ENCODE measurements at places on chromosomes 1 and 21.
A peak's percentile ranks its signal among the peaks of the same experiment; 100 is the strongest.

- DNase-seq: no peak
Observed at GRCh38 chr1:150186789-150187559, 37.3 kb downstream of the PLEKHO1 start.

DNA sequence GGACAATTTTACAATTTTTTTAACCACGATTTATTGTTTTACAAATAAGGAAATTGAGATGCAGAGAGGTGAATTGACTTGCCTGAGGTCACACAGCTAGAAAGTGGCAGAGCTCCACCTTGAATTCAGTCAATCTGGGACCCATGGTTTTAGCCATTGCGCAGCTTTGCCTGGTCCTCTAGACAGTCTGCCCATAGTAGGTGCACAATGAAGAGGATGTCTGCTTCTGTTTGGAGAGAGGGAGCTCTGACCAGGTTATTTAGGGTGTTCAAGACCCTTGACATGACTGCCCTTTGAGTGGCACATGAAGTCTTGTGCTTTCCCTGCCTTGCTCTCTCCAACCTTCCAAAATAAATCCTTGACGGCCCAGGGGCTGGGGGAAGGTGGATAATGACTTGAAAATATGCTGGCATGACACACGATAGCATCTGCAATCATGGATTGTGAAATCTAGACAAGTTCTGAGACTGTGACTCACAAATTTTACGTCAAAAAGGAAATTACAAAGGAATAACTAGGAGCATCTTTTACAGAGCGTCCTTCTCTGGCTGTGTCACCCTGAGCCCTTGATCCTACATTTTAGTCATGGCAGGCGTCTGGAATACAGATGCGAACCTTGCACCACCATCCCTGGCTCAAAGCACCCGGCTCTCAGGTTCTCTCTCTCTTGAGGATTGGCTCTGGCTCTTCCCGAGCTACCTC, 26.2 kb upstream of the ID3 start:
- DNase-seq: no peak

- DNase-seq: no peak
Observed at GRCh38 chr1:112710586-112710985, 3.7 kb upstream of the RHOC start.

GRCh38 chr1:80989455-80989854, 811.3 kb upstream of the ADGRL2 start:
- DNase-seq: no peak

DNA sequence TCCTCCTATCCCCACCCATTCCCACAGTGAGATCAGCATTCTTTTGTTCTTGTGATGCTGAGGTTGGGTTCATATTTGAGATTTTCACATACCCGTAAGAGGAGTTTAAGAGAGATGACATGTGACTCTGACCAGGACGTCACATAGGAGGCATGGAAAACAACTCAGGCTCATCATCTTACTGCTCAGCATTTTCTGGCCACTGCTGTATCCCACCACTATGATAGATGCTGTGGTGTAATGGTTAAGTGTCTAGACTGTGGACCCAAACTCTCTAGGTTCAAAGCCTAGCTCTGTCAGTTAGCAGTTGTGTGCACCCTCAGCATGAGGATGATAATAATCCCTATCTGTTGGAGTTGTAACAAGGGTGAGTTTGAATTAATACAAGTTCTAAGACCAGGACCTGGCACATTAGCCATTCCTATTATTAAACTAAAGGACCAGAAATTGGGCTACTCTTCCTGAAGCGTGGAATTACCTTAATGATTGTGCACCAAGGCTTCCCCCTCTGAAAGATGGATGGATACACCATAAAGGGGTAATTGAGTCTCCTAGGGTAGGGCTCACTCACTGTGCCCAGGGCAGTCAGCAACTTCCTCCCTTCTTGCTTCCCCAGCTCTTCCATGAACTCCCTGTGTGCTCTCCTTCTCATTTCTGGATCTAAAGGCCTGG, 40.9 kb downstream of the LGR6 start:
- DNase-seq: no peak

DNA sequence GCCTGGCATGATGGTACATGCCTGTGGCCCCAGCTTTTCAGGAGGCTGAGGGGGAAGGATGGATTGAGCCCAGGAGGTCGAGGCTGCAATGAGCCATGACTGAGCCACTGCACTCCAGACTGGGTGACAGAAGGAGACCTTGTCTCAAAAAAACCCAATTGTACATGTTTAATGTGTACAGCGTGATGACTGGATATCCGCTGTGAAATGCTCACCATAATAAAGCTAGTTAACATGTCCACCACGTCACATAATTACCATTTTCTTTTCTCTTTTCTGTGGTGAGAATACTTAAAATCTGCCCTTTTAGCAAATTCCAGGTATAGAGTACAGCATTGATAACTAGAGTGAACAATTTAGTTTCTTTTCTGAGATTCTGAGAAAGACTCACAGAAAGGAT, 24.0 kb downstream of the TMPRSS2 start:
- no peak for DNase-seq

GRCh38 chr21:45293726-45294401, 6.2 kb upstream of the POFUT2 start:
- DNase-seq: peak; percentile 76

- DNase-seq: no peak
Observed at GRCh38 chr1:14541348-14541747, 57.1 kb upstream of the KAZN start.

DNA sequence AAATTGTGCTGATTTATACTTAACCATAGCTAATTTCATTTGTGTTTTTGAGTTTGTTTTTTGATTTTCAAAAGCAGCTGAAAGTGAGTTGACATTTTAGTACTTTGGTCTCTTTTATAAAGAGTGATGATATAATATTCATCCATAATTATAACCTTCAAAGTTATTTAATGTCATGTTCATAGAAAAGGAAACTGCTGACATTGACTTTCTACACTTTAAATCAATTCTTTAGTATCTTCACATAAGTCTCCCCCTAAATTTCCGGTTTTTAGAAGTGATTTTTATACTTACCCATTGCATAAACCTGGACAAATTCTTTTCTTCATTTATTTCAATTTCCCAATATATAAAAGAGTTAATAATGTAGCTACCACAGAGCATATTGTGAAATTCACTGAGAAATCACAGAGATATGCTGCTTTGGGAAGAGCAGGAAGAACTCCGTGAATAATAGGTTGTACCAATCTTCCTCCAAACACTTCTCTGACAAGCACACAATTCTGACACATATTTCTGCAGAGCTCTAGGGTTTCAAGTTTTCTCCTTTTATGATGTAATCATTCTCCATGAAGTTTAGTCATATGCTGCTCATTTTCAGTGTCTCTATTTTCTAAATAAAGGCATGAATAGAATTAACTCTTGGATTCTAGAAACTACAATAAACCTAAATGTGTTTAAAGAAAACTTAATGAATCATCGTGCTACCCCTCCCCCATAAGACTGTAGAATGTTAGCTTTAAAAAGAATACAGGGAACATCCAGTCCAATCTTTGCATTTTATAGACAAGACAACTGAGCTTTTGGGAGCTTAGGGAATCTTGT, 25.6 kb upstream of the CDC42BPA start:
- DNase-seq: no peak

- no peak for DNase-seq
Observed at GRCh38 chr1:74697832-74698231, 24.2 kb upstream of the ERICH3 start.

DNA sequence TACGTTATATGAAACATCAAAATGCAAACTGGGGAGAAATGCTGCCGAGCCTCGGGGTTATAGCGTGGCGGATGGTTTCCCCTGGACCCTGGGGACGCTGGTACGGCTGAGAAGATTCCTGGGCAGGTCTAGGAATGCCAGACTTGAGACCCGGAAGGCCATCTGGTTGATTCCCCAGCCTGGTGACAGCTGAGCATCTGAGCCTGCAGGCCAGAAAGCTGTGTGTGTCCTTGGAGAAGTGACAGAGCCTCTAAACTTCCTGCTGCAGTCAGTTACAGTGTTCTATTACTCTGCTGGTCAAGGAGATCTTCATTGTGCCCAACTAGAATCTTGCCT, 2.3 kb downstream of the VASH2 start:
- DNase-seq: no peak

- no peak for DNase-seq
Observed at GRCh38 chr1:44895919-44896734, 53.1 kb upstream of the PTCH2 start.

- no peak for DNase-seq
Observed at GRCh38 chr1:78511334-78511733, 20.6 kb downstream of the PTGFR start.

GRCh38 chr1:146036965-146037646, 15.6 kb upstream of the HJV start:
- peak; percentile 89 for DNase-seq

DNA sequence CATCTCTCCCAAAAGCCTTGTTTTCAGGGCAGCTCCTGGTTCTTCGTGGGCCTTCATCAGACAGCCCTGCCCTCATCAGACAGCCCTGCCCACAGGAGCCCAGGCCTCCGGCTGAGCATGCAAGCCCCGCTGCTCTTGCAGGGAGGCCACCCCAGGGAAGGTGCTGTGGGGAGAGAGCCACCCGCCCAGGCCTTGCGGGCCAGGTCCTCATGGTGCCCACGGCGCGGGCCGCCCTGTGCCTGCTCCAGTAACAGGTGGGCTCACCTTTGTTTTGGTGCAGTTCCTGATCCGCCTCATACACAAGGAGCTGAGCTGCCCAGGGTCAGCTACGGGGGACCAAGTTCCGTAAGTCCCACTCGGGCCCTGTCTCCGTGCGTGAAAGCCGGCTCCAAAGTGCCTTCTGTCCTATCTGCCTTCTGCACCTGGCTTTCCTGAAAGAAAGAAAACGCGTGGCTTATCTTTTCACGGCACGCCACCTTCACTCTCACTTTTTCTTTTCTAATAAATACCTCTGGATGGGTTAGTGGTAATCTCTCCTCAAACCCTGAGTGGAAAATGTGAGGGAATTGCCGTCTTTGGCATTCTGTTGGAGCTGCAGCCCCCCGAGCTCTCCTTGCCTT, 65.9 kb downstream of the SLC37A1 start:
- peak; percentile 45 for DNase-seq

DNA sequence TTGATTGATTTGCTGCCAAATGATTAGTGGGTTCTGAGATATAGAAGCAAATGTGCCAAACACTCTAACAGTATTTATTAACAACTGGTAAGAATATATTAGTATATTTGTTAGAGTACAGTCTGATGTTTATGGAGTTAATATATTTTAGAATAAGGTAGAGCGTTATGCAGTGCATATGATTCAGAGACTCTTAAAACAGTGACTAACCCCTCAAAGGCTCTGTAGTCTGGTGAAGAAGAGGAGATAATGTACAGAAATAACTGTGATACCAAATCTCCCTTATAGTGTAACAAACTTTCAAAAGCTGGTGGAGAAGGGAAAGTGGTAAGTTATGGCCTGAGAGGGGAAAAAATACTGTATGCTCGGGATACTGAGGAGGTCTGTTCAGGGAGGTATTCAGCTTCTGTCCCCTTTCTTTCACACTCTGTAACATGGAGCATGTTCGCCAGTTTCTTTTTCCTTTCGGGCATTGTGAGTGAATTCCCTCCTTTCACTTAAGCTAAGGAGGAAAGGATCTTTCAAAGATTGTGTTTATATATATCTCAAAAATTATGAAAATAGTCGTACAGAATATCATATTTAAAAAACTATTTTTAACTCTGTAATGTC, 121.2 kb downstream of the ADGRL2 start:
- DNase-seq: no peak

- no peak for DNase-seq
Observed at GRCh38 chr1:14514739-14515138, 83.7 kb upstream of the KAZN start.

DNA sequence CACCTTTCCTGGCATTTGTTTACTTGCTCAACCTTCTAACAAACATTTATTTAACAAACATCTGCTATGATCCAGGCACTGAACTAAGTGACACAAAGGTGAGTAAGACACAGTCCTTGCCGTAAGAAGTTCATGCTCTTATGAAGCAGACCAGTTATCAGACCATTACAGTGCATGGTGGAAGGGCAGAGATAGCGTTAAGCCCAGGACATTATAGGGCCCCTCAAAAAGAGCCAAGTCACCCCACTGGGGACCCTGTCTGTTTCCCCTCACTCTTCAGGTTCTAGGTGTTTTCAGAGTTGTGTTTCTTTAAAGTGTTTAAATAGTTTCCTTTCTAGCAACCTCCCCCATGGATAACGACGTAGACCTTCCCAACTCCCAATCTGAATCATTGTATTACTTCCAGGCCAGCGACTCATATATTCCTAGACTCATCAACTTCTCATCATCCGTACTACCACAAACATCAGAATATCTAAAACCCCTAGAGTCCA, 39.3 kb downstream of the TCP10L start:
- DNase-seq: no peak

DNA sequence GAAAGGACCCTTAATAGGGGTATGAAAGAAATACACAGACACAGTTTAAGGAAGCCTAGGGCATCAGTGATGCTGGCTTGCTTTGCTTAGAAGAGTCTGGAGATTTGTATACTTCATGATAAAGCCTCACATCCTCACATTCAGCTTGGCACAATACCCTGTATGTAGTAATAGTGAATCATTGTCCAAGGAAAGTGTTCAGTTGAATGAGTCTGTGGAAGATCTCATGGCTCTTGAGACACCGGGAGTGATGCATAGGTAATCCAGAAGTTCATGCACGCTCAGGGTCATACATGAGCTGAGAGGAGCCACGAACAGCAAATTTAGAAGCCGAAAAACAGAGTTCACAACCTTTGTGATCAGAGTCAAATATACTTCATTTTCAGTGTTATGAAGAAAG, 537.2 kb upstream of the TMPRSS15 start:
- no peak for DNase-seq

GRCh38 chr1:55378582-55378981, 163.4 kb upstream of the USP24 start:
- DNase-seq: no peak

DNA sequence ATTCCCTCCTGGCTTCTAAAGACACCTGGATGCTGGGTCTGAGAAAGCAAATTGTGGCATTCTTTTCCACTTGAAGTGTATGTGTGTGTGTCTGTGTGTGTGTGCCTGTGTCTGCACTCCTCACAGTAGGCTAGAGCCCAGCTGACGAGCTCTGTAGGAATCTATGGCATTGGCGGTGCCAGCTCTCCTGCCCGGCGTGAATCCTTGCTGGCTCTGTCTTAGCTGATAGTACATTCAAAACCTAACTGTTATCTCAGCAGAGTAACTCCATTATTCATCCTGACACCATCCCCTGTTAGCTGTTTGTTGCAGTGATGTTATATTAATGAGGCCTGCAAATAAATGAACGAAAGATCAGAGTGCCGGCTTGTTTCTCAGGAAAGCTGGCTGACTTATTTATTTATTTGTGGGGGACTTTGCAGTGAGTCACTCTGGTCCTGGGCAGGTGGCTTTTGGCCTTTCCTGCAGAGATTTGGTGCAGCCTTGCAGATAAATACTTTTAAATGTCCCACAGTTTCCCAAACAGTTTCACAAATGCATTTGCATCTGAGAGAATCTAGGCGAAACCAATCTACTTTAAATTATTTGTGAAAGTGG, 160.6 kb upstream of the CD34 start:
- DNase-seq: no peak

GRCh38 chr1:240693036-240693435, 81.1 kb upstream of the GREM2 start:
- DNase-seq: no peak

DNA sequence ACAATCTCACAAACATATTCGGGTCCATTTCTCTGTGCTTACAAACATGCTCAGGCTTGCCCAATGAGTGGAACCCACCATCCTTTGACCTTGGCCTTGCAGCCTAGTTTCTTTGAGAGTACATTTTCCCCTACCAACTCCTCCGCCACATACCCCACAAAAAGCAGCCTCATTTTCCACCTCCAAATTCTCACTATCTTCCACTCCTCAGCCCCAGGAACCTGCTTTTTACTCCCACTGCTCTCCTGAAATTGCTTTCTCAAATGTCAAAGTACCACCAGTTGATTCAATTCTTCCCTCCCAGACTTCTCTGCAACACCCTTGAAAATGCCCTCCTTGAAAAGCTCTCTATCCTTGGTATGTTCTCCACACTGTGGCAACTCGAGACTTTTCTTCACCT, 103.8 kb downstream of the RUNX1 start:
- DNase-seq: no peak
